ENCODE measurements at places on chromosomes 4 and X. TPM values are rescaled to one million over a fixed set of nuclear protein-coding genes. Genes with fewer than 3 reads are reported as not detected.

Gene TMSB15C
- total RNA-seq: 10.9 TPM

Gene PAGE2B
- not detected for total RNA-seq

Gene MAGEA8
- total RNA-seq: not detected

Gene CTAG2
- not detected for total RNA-seq

Gene LUZP4
- not detected for total RNA-seq

Gene ARHGAP6
- total RNA-seq: 0.39 TPM

Gene BEX1
- total RNA-seq: not detected

Gene ANXA10
- 0.13 TPM for total RNA-seq

Gene EFNB1
- total RNA-seq: 18.9 TPM

DNA sequence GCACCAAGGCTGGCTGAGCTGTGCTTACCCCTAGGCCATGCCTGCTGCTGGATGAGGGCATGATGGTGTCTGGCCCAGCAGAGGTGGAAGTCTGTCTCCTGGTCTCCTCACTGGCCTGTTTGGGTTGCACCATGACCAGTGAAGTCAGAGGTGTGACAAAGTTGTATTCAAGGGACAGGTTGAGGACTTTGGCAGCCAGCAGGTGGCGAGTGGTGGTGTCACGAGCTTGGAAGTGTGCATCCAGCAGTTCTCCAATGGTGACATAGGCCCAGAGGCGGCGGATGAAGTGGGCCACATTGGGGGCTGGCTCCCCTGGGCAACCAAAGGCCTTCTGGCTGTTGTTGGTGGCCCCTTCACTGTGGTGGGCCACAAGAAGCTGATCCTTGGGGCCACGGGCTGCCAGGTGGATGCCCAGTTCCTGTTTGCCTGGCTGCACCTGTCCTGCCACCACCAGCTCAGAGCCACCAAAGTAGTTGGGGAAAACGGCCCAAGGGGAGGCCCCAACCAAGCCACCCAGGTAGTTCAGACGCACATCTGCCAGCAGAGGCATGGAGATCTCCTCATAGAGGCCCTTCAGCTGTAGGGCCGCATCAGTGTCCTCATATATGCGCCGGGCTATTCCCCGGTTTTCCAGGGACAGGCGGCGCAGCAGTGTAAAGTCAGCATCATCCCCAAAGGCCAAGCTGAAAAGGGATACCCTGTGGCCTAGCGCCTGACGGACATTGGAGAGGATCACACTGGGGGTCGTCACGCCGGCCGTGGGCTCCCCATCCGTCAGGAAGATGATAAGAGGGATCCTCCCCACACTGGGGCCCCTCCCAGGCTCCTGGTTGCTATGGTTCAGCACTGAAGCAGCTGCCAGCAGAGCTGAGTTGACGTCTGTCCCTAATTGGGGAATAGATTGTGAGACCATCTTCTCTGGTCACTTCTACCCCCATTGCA lies 39.7 kb downstream of the ITIH6 start:
- DNase-seq: no peak

GRCh38 chr4:2246384-2247127 lies 4.6 kb upstream of the HAUS3 start:
- no peak for DNase-seq

- no peak for DNase-seq
These were observed 5.9 kb downstream of the PDLIM3 start for GRCh38 chr4:185529413-185529812.

DNA sequence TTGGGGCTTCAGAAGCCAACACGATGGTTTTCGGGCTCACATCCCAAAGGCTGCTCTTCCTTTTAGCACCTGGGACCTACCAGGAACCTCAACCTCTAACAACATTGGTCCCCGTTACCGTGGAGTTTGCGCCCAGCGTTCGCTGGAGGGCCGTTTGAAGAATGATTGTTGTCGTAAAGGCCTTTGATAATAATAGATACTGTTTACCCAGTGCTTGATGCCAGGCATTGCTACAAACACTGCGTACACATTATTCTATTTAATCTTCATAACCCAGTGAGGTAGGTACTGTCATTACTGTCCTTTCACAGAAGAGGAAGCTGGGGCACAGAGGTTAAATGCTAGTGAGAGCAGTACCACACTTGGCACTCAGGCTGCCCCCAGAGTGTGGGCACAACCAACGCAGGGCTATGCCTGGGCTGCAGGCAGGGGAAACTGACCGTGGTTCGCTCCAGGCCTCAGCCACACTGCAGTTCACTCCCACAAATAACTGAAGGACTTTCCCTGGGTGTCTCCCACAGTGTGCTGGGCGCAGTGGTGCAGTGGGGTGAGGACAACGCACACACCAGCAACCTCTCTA lies 1.0 kb upstream of the ACSL1 start:
- DNase-seq: no peak

DNA sequence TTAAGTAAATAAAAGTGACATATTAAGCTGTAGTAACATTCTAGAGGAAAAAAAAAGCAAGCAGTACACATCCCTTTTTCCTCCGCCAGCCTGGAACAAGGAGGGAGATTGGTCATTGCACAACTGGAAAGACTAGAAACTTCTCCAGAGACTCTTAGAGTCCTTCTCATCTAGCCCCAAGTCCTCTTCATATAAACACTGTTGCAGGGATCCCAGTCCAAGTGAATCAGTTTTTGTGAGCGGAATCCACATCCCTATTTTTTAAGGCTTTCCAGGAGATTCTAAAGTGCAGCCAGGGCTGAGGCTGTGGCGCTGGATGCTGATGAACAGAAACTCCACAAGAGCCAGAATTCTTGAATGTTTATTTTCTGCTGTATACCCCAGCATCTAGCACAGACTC lies 23.8 kb downstream of the REELD1 start:
- DNase-seq: no peak

DNA sequence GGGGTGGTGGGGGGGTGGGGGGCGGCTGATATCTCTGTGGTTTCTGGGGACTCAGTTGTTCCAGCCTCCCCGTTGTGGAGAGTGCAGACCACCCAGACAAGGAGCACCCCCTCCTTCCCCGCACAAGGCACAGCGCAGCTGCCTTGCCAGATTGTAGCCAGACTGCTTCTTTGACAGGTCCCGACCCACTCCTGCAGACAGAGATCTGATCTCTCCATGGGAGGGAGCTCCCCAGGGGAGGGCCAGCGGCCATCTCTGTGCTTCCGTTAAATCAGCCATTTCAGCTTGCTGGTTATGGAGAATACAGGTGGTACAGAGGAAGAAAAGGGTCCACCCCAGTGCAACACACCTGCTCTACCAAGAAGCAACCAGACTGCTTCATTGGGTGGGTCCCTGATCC lies 80.8 kb downstream of the FGF16 start:
- no peak for DNase-seq

Measured in dermis microvascular lymphatic vessel endothelial cell (primary cell).